ENCODE measurements at places on chromosomes 11 and 22.

GRCh38 chr11:110249066-110249465, 47.3 kb downstream of the RDX start:
- no peak for DNase-seq

GRCh38 chr22:45481661-45482060, 21.0 kb upstream of the FBLN1 start:
- DNase-seq = no peak

DNA sequence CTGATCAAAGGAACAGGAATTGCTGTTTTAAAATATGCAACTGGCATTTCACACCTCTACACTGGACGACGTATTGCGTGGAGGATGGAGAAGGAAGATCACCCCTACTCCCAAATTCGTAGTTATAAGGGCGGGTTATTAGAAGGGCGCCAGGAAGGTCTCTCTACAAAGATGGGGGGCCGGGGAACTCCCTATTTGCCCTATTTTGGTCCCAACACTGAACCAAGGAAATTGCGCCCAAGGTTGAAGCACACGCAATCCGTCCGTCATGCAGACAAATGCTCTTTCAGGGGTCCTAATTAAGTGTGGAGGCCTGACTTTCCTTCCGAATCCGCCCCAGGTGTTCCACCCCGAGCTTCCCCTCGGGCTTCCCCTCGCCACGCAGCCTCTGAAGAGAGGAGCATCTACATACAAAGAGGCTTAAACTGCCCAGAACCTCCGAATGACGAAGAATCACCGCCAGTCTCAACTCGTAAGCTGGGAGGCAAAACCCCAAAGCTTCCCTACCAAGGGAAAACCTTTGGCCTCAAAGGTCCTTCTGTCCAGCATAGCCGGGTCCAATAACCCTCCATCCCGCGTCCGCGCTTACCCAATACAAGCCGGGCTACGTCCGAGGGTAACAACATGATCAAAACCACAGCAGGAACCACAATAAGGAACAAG, 396 bp downstream of the NPAT start:
- DNase-seq = no peak

GRCh38 chr22:20271114-20271994, 3.2 kb upstream of the RTN4R start:
- peak; percentile 71 for DNase-seq

- DNase-seq = peak; percentile 47
Measured at GRCh38 chr11:14454861-14455632, 44.6 kb downstream of the COPB1 start.

DNA sequence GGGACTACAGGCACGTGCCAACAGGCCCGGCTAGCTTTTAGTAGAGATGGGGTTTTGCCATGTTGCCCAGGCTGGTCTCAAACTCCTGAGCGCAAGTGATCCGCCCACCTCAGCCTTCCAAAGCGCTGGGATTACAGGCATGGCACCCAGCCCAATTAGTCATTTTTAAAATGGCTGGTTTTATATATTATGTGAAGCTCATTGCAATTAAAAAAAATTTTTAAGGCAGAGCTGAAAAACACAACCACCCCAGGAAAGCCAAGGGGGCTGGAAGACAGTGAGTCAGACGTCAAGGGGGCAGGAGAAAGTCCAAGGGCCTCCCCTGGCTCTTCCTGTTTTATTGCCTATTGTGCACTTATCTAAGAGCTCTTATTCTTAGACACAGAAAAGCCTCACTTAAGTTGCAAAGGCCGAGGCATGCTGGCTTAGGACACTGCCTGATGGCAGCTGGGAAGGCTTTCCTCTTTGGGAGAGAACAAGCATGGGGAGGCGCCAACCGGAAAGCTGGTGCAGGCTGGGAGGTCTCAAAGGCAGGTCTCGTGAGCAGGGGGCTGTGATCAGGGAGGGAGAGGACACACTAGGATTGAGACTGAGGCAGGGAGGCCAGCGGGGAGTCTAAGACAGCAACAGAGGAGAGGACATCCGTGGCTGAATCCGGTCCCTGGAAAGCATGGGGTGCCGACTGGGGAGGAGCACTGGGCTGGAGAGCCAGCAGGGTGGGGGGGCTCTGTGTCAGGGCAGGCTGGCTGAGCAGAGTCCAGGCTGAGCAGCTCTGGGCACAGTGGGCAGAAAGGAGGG, 11.1 kb upstream of the OSM start:
- DNase-seq = peak; percentile 50

DNA sequence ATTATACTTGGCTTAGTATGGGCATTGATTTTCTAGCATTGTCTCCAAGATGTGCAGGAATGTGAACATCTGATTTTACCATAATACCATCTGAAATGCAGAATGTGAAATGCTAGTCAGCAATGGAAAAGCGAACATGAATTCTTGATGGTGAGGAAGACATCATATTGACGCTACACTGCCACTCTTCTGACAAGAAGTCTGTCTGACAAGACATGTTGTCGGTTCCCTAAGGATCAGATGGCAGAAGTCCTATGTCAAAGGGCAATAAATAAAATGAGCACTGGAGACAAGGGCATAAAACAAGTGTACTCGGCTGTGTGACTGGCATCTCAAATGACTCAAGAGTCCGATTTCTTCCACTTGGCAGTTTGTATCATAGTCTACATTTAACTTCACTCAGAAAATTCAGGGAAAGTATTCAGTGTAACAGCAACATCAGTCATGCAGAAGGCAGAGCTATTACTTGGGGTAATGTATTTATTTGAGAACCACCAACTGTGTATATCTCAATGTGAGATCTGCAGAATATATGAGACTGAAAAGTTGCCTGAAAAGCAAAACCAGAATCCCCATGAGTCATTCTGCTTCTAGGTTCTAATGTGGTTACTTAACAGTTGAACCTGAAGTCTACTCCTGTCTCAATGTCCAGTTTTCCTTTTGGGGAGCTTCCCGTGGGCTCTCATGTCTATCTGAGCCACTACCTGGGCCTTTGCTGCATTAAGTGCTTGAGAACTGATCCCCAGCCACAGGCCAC, 51.5 kb downstream of the SLC17A6 start:
- DNase-seq = no peak

DNA sequence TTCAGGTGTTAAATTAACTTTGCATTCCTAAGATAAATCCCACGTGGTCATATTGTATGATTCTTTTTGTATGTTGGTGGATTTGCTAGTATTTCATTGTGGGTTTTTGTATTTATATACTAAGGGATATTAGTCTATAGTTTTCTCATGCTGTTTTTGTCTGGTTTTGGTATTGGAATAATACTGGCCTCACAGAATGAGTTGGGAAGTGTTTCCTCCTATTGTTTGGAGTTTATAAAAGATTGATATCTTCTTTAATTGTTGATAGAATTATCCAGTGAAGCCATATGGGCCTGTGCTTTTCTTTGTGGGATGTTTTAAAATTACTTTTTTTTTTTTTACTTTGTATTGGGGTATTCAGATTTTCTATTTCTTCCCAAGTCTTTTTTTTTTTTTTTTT, 59.8 kb downstream of the QSER1 start:
- DNase-seq = no peak

DNA sequence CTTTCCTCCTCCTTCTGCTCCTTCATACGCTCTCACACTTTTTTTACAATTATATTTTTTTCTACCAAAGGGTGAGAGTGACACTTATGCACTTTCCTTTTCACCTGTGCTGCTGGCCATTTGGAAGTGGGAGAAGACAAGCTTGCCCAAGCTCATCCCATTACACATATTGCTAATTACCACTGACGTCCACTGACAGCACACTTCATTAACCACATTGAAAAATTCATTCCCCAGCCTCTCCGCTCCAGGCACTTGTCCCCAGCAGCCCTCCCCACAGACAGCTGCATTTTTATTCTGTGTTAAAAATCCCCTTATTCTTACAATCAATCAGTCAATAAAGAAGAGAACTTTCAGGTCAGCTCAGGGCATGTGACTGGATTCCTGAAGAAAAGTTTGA, 175.1 kb downstream of the LRRC4C start:
- no peak for DNase-seq

GRCh38 chr11:94650756-94651155, 83.6 kb downstream of the PIWIL4 start:
- peak; percentile 66 for DNase-seq

DNA sequence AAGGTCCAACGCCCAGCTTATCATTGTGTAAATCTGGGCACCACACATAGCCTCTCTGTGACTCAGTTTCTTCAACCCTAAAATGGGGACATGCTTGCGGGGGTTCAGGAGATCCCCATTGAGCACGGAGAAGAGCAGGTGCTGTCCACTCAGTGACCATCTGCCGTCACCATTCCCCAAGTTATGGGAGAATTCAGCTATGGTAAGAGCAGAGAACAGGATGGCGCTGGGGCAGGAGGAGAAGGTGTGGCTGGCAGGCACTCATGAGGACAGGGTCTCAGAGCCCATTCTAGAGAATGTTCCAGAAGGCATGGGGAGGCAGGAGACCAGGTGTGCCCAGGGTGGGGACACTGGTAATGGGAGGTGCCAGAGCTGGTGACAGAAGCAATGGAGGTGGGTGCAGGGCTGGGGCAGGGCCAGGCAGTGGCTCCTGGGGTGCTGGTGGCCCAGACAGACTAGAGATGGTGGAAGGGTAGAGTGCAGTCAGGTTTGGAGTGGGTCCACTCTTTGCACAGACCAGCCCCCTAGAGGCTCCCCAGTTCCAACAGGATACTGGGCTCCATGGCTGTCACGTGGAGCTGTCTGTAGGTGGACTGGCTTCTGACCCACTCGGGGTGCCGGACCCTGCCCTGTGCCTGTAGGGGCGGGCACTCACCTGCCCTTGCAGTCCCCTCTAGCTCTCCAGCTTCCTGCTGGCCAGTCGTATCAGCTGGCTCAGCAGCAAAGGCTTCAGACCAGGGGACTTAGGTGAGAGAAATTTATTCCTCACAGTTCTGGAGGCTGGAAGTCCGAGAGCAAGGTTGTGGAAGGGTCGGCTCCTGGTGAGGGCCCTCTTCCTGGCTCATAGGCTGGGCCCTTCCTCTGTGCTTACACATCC, 84.7 kb downstream of the CDKN1C start:
- no peak for DNase-seq

GRCh38 chr11:8871962-8872361, 39.0 kb upstream of the AKIP1 start:
- no peak for DNase-seq

Measured in inflammatory macrophage (primary cell).